ENCODE measurements at places on chromosomes 4 and X. TPM values are rescaled to one million over a fixed set of nuclear protein-coding genes. Genes with fewer than 3 reads are reported as not detected.

The NDP gene
- 1.2 TPM for total RNA-seq

The CSAG2 gene
- total RNA-seq, result not detected

The ENPP6 gene
- total RNA-seq, result not detected

The SPRY1 gene
- 25.7 TPM for total RNA-seq

The GBA3 gene
- total RNA-seq, result not detected
